ENCODE measurements at places on chromosomes 5 and 9. TPM values are rescaled to one million over a fixed set of nuclear protein-coding genes. Genes with fewer than 3 reads are reported as not detected.

The C9orf153 gene
- total RNA-seq: not detected

The MIGA2 gene
- total RNA-seq: 31.6 TPM

The PGM5 gene
- not detected for total RNA-seq

The ROPN1L gene
- total RNA-seq: 0.86 TPM

The IL4 gene
- not detected for total RNA-seq

DNA sequence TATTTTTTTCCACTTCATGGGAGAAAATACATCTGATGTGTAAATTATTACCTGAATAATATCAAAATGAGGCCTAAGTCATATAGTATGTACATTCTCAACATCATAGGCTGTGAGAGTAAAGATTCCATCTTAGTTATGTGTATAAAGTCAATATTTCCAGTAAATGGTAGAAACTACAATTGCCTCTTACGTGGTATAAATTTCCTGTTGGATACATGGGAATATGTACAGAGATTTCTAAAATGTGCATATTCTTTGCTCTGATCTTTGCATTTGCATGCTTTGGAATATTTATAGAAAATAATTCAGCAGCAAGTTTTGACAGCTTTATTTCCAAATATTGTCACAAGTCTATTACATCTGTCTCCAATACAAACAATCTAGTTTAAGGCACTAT is 78.8 kb downstream of the GABRB2 start:
- no peak for DNase-seq
- H3K27me3 ChIP-seq: no peaks in the 10 kb centered on the region
- no peaks in the 10 kb centered on the region for H3K36me3 ChIP-seq
- H3K4me3 ChIP-seq: no peak overlapping the region
- H3K27ac ChIP-seq: no peak overlapping the region
- no peaks in the 10 kb centered on the region for H3K4me1 ChIP-seq

DNA sequence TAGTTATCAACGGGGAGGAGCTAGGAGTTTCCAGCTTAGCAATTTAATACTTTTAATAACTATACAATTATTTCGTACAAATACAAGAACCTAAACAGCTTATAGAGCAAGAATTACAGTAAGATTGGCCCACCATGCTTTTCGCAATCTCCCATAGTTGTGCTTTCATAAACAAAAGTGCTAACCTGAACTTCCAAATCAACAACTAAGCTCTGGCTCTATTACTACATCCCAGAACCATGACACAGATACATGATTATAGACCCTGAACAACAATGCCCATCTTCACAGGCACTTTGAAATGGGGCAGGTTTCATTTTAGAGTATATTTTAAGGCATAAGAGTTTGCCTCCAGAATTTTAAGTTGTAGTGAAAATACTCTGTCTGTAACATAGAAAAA is 203.5 kb downstream of the DMRTA1 start:
- DNase-seq: no peak
- no peak overlapping the region for H3K27ac ChIP-seq
- no peak overlapping the region for H3K4me3 ChIP-seq
- no peaks in the 10 kb centered on the region for H3K27me3 ChIP-seq
- no peaks in the 10 kb centered on the region for H3K36me3 ChIP-seq

DNA sequence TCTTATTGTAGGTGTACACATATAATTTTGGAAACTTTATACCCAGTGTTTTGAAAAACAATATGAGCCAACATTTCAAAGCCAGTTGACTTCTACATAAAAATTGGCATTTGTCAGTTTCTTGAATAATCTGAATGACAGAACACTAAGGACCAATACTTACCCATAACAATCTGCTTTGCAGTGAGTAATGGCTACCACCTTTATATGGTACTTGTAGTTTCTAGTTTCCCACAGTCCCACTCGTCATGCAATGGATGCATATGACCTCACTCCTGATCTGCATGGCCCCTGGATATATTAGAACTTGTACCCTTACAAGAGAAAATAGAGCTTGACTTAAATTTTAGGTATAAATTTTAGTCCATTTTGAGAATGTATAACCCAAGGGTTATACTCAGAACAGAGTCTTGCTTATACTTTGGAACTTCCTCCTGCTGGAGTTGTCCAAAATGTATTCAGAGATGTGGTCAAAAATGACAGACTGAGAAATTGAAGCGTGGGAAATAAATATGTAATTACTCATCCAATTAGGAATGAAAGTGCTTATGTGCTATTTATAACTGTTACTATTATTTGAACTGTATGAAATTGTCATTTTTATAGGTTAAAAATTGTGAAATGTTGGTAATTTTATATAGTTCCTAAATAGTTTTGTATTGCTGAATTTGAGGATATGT is 19.5 kb downstream of the XRCC4 start:
- DNase-seq: peak; percentile 51
- H3K27me3 ChIP-seq: no peaks in the 10 kb centered on the region
- peaks cover 35% of the 10 kb centered on the region for H3K4me1 ChIP-seq
- H3K4me3 ChIP-seq: no peak overlapping the region
- peak overlapping the region; percentile 36 for H3K27ac ChIP-seq
- no peaks in the 10 kb centered on the region for H3K36me3 ChIP-seq

DNA sequence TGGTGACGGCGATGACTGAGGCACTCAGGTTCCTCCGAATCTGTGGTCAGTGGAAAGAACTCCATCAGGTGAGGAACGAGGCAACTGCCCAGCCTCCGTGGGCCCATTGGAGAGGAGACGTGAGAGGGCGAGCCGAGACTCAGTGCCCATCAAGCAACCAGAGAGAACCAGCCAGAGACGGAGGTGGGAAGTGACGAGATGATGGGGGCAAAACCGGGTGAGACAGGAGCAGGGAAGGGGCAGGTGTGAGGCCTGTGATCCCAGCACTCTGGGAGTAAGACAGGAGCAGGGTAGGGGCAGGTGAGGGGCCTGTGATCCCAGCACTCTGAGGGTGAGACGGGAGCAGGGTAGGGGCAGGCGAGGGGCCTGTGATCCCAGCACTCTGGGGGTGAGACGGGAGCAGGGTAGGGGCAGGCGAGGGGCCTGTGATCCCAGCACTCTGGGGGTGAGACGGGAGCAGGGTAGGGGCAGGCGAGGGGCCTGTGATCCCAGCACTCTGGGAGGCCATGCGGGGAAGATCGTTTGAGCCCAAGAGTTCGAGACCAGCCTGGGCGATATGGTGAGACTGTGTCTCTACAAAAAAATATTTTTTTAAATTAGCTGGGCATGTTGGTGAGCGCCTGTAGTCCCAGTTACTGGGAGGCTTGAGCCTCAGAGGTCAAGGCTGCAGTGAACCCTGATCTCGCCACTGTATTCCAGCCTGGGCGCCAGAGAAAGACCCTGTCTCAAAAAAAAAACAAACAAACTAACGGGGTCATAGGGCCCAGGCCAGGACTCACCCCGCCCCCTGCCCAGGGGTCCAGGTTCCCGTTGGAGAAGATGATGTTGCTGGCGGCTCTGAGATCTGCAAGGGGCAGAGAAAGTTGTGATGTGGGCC is 3.4 kb downstream of the DPP7 start:
- no peaks in the 10 kb centered on the region for H3K27me3 ChIP-seq
- H3K4me1 ChIP-seq: no peaks in the 10 kb centered on the region
- DNase-seq: no peak
- no peaks in the 10 kb centered on the region for H3K36me3 ChIP-seq

DNA sequence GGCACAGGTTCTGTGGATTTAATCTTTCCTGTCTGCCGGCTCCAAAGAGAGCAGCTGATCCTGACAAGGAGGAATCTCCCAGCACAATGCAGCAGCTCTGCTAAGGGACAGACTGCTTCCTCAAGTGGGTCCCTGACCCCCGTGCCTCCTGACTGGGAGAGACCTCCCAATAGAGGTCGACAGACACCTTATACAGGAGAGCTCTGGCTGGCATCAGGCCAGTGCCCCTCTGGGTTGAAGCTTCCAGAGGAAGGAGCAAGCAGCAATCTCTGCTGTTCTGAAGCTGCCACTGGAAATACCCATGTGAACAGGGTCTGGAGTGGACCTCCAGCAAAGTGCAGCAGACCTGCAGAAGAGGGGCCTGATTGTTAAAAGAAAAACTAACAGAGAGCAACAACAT is 630.2 kb upstream of the FTMT start:
- H3K27ac ChIP-seq: no peak overlapping the region
- H3K4me1 ChIP-seq: no peaks in the 10 kb centered on the region
- no peak for DNase-seq
- H3K36me3 ChIP-seq: no peaks in the 10 kb centered on the region

- H3K27me3 ChIP-seq: no peaks in the 10 kb centered on the region
- DNase-seq: no peak
- no peak overlapping the region for H3K27ac ChIP-seq
Observed at GRCh38 chr5:170819824-170820223, 36.3 kb downstream of the GABRP start.

- peak overlapping the region; percentile 99 for H3K4me3 ChIP-seq
- H3K27ac ChIP-seq: peak overlapping the region; percentile 98
- H3K4me1 ChIP-seq: peaks cover 25% of the 10 kb centered on the region
- H3K27me3 ChIP-seq: no peaks in the 10 kb centered on the region
- DNase-seq: peak; percentile 54
Observed at GRCh38 chr5:143398451-143399237, 4.8 kb downstream of the NR3C1 start.

- H3K36me3 ChIP-seq: no peaks in the 10 kb centered on the region
- no peaks in the 10 kb centered on the region for H3K4me1 ChIP-seq
- DNase-seq: no peak
Observed at GRCh38 chr9:133932181-133932580, 59.9 kb downstream of the VAV2 start.

DNA sequence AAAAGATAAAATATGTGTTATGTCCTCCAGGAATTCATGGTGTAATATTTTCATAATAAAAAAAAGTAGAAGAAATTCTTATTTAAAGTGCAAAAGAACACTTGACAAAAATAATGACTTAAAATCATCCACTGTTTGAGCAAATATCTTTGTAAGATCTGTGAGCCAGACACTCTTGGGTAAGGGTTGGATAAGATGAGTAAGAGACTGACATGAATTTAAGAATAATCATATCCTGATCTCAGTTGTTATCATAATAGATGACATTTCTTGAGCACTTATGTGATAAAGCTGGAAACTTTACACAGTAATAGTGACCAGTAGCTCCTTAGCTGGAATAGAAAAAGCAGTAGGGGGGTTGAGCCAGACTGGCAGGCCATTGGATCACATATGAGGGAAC is 40.0 kb upstream of the ADRB2 start:
- H3K27ac ChIP-seq: no peak overlapping the region
- DNase-seq: peak; percentile 27
- no peaks in the 10 kb centered on the region for H3K27me3 ChIP-seq
- H3K4me3 ChIP-seq: no peak overlapping the region

DNA sequence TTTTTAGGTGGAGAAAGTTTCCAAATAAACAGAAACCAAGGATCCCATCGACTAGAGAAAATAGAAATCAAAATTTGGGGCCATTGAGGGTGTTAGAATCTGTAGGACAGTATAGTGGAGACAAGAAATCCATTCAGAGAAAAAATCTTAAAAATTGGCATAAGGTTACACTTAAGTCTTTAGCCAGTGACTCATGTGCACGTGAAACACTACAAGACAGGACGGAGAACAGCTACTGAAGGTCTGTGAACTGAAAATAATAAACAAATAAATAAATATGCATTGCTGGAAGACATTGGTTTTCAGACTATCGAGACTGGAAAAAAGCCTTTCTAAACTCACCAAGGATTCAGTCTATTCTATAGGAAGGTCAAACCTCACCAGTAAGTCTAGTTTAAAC is 1955.5 kb downstream of the MAT2B start:
- no peaks in the 10 kb centered on the region for H3K4me1 ChIP-seq
- H3K36me3 ChIP-seq: no peaks in the 10 kb centered on the region
- no peak overlapping the region for H3K4me3 ChIP-seq
- H3K27me3 ChIP-seq: no peaks in the 10 kb centered on the region

DNA sequence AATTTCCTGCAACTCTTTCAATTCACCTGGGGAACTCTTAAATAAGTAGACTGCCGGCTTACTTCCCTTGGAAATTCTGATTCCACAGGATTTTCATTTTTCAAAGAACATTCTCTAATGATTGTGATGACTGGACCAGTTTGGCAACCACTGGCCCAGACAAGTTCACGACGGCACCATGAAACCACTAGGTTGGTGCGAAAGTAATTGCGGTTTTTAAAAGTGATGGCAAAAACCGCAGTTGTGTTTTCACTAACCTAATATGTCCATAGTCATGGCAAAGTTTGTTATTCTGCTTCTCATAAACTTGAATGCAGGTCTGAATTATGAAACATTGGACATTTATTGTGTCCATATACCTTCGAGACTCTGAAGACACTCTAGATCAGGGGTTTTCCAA is 317.2 kb downstream of the IRX1 start:
- H3K27ac ChIP-seq: no peak overlapping the region
- no peaks in the 10 kb centered on the region for H3K27me3 ChIP-seq
- H3K4me3 ChIP-seq: no peak overlapping the region
- no peaks in the 10 kb centered on the region for H3K4me1 ChIP-seq
- DNase-seq: no peak
- H3K36me3 ChIP-seq: no peaks in the 10 kb centered on the region

GRCh38 chr5:8347984-8348383 is 479.0 kb downstream of the MTRR start:
- no peaks in the 10 kb centered on the region for H3K27me3 ChIP-seq
- no peak for DNase-seq
- no peak overlapping the region for H3K4me3 ChIP-seq
- H3K4me1 ChIP-seq: no peaks in the 10 kb centered on the region
- H3K36me3 ChIP-seq: no peaks in the 10 kb centered on the region

DNA sequence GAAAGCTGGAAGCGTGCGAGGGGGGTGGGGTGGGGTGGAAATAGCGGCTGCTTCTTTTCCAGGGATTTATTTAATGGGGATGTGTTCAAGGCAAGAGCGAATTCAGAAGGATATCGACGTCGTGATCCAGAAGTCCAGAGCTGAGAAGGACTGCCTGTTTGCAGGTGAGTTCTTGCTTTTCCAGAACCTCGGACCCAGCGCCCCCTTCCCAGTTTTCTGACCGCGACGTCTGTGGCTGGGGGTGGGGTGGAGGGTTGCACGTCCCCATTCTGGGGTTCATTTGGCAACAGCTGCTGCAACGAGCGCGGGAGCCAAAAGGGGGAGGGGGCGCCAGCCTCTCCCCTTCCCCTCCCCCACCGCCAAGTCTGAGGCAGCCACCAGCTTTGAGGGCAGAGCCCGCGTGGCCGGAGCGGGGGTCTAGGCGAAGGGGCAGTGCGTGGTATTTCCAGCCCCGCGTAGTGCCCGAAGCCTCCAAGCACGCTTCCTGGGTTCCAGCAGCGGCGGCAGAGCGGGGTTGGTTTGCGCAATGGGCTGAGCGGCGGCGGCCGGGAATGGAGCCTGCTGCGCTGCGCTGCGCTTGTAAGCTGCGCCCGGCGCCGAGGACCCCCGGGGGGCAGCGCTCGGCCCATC is 701 bp downstream of the PARP8 start:
- H3K4me1 ChIP-seq: 0 out of 2 replicates have a peak, but pooled peaks cover 4% of the 10 kb centered on the region
- H3K4me3 ChIP-seq: peak overlapping the region; percentile 74
- peak; percentile 75 for DNase-seq

Data from GM23248 (cell line).